NCI-H2227 treated with DMSO at 0.1 percent for 48 hours (cell line): ENCODE measurements at places on chromosomes 7 and 10.

DNA sequence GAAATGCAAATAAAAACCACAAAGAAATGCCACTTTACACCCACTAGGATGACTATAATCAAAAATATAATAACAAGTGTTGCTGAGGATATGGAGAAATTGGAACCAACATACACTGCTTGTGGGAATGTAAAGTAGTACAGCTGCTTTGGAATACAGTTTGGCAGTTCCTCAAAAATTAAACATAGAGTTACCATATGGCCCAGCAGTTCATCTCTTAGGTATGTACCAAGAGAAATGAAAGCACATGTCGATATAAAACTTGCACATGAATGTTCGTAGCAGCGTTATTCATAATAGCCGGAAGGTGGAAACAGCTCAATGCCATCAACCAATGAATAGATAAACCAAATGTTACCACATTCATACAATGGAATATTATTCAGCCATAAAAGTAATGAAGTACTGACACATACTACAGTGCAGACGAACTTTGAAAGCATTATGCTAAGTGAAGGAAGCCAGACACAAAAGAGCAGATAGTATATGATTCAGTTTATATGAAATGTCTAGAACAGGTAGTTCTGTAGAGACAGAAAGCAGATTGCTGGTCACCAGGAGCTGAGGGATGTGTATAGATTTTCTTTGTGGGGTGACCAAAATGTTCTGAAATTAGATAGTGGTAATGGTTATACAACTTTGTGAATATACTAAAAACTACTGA lies 12.4 kb downstream of the BCAP29 start:
- DNase-seq: no peak

- DNase-seq: peak; percentile 2
Measured at GRCh38 chr7:21568762-21569161, 25.9 kb downstream of the DNAH11 start.

DNA sequence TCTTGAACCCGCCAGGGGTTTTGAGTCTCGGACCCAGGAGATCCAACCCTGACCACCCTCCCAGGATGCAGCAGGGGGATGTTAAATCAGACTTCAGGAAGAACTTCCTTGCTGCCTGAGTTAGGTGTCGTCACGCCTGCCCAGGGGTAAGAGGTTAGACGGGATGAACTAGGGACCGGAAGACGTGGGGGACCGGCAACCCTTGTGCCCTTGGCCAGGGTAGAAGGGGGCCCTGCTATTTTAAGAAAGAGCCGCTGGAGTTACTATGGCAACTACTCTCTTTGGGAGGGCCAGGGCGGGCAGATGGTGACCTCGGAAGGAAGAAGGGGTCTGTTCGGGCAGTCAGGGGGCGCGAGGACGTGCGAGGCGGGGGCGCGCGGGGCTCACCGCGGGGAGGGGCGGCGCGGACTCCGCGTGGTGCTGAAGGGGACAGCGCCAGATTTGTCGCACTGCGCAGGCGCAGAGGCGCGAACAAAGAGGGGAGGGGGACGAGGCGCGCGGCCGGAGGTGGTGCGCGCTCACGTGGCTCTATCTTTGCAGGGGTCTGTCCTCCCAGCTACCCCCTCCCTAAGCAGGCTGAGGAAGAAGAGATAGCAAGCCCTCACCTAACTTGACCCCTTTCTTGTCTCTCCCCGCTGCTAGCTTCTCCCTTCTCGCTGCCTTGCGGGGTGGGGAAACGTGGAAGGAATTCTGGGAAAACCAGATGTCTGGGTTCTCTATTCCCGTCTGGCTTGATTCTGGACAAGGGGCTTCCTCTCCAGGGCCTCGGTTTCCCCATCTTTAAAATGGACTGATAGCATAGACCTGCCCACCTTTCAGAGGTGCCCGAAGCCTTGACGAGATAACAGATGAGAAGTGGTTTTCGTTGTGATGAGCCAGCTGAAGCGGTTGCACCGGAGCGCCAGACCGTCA lies 940 bp upstream of the PSD start:
- DNase-seq: peak; percentile 78

DNA sequence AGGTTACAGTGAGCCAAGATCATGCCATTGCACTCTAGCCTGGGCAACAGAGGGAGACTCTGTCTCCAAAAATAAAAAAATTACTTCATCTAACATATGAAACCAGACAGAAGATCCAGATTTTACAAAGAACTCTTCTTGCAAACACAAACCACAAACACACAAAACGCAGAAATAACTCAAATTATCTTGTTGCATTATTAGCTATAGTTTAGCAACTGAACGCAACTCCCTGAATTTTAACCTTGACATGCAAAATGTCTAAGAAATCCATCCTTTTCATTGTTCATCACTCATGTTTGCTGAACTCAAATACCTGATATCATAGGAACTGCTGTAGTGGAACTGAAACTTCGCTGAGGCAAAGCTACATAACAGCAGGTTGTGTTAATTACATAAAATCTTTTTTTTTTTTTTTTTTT lies 64.1 kb downstream of the MICU1 start:
- DNase-seq: no peak

DNA sequence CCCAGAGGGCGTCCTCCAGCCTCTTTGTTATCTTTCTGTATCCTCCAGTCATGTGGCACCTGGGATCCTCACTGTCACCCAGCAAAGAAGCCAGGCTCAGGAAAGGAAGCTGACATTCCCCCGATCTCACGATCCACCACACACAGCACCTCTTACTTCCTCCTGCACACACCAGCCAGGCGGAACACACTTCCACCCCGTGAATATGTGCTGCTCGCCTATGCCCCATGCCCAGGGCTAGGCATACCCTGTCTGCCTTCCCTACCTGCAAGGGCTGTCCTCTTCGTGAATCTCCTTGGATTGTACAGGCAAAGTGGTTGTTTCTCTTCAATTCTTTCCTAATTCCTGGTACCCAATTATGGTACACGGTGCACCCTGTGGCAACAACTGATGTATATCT lies 191.0 kb downstream of the TNS3 start:
- DNase-seq: no peak

DNA sequence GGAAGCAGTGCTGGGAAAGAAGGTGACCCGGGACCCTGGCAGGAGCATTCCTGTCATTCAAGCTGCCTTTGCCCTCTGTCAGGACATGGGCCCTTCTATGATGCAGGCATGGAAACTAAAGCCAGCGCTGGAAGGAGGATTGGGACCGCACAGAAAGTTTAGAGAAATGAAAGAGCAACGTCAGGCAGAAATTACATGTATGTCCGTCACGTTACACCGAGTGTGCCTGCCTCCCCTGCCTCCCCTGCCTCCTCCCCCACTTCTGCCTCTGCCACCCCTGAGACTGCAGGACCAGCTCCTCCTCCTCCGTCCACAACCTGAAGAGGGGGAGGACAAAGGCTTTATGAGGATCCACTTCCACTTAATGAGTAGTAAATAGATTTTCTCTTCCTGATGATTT lies 13.9 kb upstream of the PWWP2B start:
- DNase-seq: no peak

DNA sequence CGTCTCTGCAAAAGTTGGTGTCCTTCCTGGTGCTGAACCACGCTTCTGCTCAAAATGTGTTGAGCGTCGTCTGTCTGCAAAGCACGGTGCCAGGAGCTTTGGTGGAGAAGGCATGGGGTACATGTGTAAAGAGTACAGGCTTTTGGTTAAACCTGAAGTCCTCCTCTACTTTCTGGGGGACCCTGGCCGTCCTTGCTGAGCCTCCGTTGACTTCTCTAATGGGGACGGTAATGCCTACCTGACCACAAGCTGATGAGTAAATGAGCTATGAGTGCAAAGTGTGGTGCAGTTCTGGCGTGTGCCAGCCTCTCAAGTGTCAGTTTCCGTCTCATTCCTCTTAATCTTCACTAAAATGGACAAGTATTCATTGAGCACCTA lies 527 bp upstream of the HERPUD2 start:
- DNase-seq: peak; percentile 23

DNA sequence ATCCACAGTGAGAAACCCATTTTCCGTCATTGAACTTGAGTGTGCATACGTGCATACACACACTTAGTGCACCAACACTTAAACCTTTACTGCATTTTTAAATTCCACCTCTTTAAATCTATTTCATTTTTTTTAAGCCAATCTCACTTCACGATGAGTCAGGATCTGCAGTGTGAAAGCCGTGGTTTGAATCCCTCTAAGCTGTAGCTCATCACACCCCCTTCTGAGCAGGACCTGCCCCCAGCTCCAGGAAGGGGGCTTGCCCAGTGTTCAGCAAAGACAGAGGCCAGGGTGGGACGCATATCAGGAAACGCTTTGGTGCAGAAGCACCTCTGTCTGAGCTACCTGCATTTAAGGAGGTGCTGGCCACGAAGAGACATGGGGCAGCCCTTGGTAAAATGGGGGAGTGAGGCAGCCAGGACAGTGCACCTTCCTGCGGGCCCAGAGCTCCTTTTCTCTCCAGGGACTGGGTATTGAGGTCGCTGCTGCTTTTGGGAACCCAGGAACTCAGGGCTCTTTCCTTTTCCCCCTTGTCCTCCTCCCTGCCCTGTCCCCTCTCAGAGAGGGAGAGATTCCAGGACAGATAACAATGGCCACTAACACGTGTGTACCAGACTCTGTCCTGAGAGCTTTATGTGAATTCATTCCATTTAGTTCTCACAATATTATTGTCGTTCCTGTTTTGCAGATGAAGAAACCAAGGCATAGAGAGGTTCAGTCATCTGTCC lies 21.7 kb downstream of the ZNF316 start:
- no peak for DNase-seq

DNA sequence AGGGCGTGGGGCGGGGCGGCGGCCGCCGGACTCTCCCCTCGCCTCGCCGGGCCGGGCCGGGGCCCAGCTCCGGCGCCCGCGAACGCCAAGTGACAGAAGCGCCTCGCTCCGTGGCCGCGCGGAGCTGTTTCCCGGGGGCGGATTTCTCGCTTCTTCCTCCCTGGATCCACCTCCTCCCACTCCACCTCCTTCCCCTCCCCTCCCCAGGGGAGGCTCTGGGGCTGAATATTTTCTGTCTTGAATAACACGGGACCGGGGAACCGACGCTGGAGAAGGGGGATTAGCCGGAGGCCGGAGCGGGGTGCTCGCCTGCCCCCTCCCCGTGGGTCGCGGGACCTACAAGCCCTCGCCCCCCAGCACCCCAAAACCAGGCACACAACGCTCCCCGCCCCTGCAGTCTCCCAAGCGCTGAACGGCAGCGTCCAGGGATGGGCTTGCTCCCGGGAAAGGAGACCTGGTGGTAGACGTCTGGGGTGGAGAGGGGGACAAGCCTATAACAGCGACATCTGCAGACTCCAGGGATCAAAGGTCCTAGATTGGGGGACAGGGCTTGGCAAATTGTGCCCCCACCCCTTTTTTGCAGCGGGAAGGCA lies at the start of gene ARHGAP21:
ARHGAP21 (minus strand) TSS at position 100 of the 593 bp plus-strand sequence. CDS start 1,988 bp downstream, outside the sequence.
- no peak for DNase-seq

DNA sequence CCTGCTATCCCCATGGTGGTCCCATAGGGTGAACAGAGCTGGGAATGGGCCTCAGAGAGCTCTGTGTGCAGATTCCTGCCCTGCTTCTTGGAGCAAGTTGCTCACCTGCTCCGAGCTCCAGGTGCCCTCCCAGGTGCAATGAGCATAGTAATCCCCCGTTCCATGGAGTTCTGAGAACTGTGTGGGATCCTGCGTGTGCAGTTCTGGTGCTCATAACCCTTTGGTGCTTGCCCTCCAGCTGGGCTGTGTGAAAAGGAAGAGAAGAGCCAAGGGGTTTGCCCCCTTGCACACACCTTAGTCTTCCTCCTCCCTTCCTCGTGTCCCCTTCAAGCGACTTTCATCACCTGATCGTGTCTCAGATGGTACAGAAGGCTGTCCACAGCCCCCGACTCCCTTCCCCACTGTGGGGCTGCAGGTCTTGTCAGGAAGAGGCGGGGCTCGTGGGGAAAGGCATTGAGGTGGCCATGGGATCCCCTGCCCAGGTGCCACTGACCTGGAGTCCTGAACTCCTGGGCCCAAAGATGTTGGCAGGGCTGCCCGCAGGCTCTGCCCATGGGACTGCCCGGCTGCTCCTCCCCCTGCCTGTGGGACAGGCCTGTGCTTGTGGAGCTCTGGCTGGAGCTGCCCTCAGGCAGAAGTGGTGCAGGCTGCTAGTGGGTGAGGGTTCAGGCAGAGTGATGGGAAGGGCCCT lies 21.9 kb upstream of the ZNF488 start:
- DNase-seq: no peak

- no peak for DNase-seq
Measured at GRCh38 chr7:30133736-30134610, 813 bp upstream of the MTURN start.

- DNase-seq: no peak
Measured at GRCh38 chr10:69335063-69335587, 56.8 kb downstream of the HK1 start.

DNA sequence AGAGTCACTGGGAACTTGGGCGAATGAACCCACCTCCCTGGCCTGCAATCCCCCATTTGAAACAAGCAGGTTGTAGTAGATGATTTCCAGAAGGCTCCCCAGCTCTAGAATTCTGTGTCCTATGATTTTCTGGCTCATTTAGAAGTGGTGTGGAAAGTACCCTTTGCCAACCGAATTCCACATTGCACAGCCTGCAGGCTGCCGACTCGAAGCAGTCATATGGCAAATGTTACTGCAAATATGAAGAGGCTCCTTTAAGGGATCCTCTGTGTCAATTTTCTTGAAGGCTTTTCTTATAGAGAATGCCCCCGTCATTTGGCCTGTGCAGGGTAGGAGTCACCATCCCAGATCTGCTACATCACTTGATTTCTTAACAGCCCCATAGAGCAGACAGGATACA lies 5.6 kb downstream of the PODXL start:
- DNase-seq: no peak

DNA sequence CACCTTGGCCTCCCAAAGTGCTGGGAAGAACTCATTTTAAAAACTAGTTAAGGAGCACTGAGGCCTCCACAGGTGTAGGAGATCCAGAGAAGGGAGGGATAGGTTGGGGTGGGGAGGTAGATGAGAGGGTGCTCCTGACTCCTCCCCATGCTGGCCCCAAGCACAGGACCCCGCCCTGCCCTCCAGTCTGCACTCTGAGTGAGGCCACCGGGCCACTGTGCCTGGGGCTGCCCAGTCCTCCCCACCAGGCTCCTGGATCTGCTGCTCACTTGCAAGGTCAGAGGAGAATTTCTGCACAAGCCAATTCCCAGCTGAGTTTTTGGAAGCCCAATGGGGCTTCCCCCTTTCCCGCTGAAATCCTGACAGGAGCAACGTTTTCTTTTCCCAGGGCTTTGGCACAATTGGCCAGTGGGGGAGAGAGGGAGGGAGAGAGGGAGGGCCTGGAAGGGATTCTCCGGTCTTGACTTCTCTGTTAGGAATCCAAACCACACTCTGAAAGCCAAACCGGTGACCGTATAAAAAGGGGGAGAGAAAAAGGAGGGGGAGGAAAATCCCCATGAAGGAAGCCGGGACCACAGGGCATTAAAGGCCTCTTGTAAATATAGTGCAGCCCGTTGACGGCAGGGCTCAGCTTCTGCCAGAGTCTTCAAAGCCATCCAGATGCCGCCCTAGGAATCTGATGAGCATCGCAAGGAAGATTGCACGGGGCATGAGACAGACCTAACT lies 116.2 kb downstream of the SH3PXD2A start:
- no peak for DNase-seq

DNA sequence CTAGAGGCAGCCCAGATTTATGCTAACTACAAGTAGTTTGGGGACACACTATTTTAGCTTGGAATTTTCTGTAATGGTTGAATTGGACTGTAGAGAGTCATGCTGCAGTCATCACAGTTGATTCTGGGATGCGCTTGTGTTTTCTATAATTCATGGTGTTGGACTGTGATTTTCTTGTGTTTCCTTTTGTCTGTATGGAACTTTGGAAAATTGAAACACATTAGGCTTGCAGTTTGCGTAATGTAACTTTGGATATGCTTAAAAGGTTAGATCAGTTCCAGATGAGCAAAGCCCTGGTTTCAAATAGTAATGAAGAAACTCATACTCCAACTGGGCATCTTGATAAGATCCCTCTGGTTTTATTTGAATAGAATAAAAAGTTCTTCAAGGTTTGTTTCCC lies 502.2 kb downstream of the ARL4A start:
- DNase-seq: no peak
